ENCODE measurements at places on chromosomes 7 and 10.

- no peak for DNase-seq
These were observed 10.2 kb downstream of the GIGYF1 start for GRCh38 chr7:100683659-100684533.

GRCh38 chr7:16531707-16532106, 5.1 kb downstream of the LRRC72 start:
- DNase-seq, result no peak

- DNase-seq, result no peak
These were observed 204.7 kb upstream of the HDAC9 start for GRCh38 chr7:18290865-18291264.

GRCh38 chr7:95433952-95434556, 774 bp downstream of the PON2 start:
- DNase-seq, result no peak

- no peak for DNase-seq
These were observed 55.3 kb downstream of the TEX36 start for GRCh38 chr10:125627646-125628045.

GRCh38 chr10:100878291-100878910, 34.4 kb upstream of the SLF2 start:
- DNase-seq, result no peak

DNA sequence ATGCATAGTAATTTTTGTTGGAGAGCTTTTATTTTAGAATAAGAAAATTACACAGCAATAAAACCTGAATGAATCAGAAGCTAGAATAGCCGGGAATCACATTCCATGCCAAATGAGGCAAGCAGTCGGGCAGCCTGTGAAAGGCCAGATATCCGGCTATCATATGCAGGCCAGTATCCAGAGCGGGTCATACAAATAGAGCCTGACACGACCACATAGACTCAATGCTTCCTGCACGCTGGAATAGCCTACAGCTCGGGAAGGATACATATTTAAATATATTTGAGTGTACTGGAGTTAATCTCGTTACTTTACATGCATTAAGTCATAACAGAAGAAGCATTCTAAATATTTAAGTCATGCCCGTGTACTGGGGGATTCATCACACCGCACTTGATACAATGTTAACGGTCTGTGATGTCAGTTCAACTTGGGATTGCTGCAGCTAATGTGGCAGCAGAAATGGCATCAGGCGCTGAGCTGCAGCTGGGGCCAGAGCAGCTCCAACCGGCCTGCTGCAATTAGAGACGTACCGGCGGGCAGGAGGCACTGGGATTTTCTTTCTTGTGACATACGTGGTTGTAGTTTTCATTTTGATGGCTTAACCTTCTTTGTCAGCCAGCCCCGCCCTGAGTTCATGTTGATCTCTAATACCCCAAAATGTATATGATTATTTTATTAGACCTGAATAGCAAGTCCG, 112.0 kb downstream of the EBF3 start:
- no peak for DNase-seq

DNA sequence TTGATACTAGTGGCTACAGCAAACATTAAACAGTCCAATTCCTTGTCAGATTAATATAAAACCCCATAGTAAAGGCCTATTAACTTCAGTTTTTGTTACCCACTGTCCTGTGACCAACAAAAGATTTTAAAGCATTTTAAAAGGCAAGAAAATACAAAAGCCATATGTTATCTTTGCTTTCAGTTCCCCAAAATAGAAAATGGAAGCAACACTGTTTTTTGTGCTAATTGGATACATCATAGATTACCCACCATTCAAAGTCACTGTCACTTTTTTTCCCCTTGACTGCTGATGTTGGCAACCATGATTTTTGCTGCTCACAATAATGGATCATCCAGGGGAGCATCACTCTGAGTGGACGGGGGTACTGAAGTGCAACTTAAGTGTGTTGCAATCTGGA, 52.4 kb upstream of the TMEM140 start:
- DNase-seq, result no peak

GRCh38 chr7:94044806-94045205, 40.7 kb upstream of the BET1 start:
- no peak for DNase-seq

- no peak for DNase-seq
These were observed 26.1 kb upstream of the PRKAR1B start for GRCh38 chr7:753190-753589.

GRCh38 chr10:101441541-101442455, 87.8 kb downstream of the BTRC start:
- DNase-seq, result no peak

GRCh38 chr7:150463461-150463860, 13.0 kb downstream of the GIMAP8 start:
- no peak for DNase-seq

DNA sequence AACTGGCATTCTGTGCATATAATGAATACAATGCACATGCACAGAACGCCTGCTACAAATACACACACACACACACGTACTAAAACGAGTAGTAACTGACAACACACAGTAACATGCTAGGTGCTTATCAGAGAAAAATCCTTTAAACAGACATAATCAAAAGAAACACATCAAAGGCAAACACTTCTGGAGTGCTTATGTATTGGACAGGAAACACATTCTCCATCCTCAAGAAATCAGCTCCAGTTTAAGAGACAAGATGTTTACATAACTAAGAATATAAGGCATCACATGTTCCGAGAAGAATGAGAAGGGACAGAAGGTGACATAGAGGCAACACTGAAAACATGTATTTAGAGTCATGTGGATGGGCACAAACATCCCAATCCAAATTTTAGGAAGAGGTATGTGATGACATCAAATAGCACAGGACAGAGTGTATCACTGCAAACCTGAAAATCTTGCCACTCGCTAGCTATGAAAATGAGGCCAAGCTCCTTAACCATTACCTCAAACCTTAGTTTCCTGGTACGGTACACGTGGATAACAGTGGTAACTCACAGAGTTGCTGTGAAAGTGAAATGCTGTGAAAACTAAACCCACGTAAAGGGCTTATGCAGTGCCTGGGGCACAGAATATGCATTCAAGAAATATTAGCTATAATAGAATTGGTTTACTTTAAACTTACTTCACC, 619.6 kb downstream of the PARD3 start:
- no peak for DNase-seq

DNA sequence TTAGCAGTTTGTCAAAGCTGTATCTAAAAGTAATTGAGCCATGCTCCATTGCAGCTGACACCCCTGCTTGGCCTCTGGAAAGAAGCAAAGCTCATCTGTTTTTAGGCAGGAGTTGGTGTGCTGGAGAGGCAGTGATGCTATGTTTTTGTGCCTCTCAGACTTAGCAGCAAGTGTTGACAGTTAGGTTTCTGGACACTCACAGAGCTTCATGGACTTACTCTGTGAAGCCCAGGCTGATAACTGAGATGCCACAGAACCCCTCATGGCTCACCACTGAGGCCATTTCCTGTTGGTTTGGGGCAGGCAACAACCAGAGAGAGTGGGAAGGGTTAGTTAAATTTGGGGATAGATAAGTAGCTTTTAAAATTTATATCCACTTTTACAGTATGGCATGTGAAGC, 59.8 kb downstream of the BTAF1 start:
- DNase-seq, result no peak

DNA sequence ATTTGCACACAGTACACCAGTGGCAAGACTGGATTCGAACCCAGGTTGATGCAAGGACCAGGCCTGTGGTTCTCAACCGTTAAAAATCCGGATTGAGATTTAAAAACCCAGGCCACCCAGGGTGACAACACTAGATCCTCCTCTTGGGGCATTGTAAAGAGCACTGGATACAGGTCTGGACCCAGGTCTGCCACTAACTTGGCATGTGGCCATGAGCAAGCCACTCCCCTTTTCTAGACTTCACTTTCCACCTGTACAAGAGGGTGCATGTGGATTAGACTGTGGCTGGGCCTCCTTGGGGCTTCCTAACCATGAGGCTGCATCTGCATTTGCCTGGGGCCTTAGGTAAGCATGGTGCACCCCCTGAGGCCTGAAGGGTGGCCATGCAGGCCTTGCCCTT, 21.7 kb upstream of the SLC29A3 start:
- no peak for DNase-seq

DNA sequence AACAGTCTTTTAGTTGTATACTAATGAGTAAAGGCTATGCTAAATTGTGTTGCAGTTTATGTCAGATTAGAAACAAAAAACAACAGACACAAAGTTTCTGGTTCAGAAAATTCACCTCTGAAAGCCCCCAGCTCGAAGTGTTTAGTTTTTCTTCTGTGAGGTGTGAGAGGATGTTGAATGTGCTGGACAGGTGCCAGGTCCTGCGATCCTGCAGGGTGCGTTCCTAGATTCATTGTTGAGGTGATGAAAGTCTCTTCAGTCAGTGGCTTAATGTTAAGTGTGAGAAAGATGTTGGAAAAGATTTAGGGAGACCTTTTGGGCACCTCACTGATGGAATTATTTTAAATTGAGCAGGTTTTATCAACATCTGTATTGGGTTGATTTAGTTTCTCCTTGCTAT, 287.3 kb downstream of the SDK1 start:
- DNase-seq, result no peak

DNA sequence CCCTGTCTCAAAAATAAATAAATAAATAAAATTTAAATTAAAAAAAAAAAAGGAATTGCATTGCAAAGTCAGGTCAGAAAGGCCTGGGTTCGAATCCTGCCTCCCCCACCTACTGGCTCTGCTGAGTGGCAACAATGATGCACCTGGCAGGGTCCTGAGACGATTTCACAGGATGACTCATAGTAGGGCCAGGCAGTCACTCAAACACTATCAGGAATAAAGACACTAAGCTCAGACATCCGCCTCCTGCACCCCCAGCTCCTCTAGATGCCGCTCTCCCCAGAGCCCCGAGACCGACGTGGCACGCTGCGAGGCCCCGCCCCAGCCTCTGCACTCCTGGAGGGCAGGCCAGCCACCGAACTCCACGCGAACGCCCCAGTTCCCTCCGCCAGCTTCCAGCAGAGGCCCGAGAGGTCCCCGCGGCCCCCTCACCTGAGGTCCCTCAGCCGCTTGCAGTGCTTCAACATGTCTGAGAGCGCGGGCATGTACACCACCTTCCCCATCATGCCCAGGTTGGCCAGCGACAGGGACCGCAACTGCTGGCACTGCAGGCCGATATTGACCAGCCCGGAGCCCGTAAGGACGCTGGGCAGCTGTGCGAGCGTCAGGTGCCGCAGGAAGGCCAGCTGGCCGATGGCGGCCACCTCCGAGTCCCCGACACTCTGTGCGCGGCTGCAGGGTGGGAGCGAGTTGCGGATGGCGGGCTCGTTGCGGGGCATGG, 76.6 kb upstream of the TNRC18 start:
- DNase-seq, result no peak

- DNase-seq, result no peak
These were observed 98.2 kb upstream of the PDGFA start for GRCh38 chr7:617614-618538.

- no peak for DNase-seq
These were observed 108.4 kb upstream of the ZMIZ1 start for GRCh38 chr10:78960316-78960800.

GRCh38 chr10:95401704-95402469, 111.1 kb upstream of the PDLIM1 start:
- DNase-seq, result no peak

DNA sequence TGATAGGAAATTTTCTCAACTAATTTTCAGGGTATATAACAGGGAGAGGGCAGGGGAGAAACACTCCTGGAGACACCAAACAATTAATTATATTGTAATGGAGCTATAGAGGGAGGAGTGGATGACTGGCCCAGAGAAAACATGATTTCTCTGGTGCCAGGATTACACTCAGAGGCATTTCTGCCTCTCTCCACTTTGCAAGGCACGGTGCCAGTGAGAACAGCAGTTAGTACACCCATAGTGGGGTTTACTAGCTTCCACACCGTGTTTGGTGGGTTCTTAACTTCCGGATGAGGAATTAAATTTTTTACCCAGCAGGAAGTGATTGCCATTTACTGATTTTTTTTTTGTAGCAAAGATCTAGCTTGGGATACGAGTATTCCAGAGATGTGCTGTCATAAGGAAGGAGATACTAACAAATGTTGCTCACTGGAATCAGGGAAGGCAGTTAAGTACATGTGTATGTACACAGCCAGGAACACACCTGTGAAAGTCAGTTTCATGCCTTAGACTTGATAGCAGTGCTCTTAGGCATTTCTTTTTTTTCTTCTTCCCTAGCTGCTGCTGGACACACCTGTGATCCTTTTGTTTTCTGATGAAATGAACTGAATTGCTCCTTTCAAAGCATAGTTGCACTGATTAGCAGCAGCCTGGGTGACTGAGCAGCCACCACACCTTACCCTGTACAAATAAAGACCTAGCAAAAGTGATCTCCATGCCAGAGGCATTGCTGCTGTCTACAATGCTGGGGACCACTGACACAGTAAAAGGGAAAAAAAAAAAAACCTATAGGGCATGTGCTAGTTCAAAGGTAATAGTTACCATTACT, 58.1 kb downstream of the POLL start:
- no peak for DNase-seq

DNA sequence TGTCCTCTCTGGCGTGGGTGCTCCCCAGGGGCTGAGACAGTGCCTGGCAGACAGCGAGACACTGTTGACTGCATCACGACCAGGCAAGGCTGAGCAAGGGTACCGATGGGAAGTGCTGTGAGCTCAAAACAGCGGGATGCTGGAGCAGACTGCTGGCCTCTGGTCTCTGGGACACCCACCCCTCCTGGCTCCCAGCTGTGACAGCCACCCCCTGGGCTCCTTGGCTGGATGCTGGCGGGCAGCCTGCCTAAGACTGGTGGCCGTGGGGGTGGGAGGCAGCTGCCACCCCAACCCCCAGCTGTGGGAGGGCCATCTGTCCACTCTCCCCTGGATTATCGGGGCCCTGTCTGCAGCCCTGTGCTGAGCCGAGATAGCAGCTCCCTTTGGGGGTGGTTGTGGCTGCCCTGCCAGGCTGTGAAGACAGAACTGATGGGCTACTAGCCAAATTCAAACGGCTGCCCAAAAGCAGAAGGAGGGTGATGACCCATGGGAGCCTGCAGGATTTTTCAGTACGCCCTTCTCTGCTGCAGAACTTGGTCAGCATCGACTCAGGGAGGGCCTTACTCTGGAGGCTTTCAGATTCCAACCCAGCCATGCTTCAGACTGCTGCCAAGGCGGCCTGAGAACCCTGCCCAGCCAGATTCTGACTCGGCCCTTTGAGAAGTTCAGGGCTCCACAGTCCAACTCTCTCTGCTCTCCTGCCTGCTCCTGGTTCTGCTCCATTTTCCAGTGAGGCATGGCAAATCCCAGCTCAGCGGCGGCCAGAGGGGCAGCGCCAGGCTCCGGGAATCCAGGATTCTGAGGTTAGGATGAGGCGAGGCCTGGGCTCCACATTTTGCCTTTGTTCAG, 125.3 kb downstream of the NEURL1 start:
- DNase-seq, result no peak

DNA sequence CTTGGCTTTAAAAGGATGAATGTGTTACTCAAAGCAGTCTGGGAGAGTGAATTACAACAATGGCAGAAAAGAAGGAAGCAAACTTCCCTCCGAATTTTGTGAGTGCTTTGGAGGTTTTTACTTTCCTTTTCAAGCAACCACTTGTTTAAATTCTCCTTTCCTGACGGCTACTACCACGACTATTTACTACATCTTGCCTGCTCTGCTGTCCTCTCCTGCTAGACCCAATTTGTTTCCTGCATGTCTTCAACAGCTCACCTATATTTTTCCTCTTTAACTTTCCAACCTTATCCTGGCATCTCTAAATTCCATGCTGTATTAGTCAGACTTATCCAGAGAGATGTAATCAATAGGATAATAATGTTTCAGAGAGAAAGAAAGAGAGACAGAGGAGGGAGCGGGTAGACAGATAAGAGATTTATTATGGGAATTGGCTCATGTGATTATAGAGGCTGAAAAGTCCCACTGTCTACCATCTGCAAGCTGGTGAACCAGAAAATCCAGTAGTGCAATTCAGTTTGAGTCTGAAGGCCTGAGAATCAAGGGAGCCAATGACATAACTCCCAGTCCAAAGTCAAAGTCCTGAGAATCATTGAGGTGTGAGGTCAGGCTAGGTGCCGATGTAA, 42.8 kb upstream of the SLC13A1 start:
- no peak for DNase-seq

Data from activated gamma-delta T cell treated with anti-CD3 and anti-CD28 coated beads, Interleukin-2, amount 50 U/mL, for 16 hours (primary cell).